Anterior cingulate cortex (tissue), 58 donors: ENCODE measurements at places on chromosomes 7 and 10.

DNA sequence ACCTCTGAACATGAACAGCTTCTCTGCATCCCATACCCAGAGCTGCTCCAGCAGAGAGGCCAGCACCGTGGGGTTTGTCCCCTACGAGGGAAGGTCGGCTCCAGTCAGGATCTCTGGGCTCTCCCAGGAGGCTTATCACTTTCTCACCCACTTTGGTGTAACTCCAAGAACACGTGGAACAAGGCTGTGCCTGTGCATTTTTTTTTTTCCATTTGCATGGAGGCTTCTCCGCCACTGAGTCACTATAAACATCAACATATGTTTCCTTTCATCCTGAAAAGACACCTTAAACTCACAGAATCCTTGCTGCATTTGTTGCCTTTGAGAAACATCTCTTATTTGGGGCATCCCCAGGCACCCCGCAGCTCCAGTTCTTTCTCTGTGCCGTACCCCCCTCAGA, 29.4 kb upstream of the ECHDC3 start:
- no peak for DNase-seq

- DNase-seq, result no peak
Measured at GRCh38 chr10:118910702-118911101, 118.8 kb upstream of the NANOS1 start.

GRCh38 chr7:155183655-155184054, 113.5 kb downstream of the HTR5A start:
- DNase-seq, result no peak

GRCh38 chr10:124458889-124459288, 2.7 kb upstream of the LHPP start:
- DNase-seq, result no peak

- DNase-seq, result no peak
Measured at GRCh38 chr7:122219253-122219865, 75.3 kb upstream of the AASS start.

GRCh38 chr7:46791188-46791587, 790.7 kb downstream of the TNS3 start:
- DNase-seq, result no peak

DNA sequence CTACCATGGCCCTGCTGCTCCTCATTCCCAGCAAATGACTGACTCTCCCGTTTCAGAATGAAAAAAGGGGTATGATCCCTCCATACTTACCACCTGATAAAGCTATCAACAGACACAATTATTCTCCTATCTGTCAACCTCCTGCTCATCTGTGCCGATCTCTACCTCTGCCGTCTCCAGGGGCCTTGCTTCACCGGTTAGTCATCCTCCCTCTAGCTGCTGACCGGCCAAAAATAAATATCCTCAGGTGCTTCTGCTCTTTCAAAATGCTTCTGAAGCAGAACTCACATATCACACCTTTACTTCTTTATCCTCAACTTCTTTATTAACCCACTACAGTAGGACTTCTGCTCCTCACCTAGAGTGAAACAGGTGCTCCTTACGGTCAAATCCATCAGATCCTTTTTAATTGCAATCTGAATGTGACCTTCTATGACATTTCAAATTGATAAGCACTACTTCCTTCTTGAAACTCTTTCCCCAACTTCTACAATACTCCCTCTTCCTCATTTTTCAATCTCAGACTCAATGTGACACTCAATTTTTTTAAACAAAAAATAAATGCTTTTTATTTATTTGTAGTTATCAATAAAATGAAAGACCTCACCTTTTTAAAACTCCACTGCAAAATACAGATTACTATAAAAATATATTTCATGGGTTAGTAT, 63.2 kb downstream of the LMBR1 start:
- no peak for DNase-seq
